Stimulated activated CD4-positive, alpha-beta T cell treated with anti-CD3 and anti-CD28 coated beads, Interleukin-12 subunit alpha, Interleukin-12 subunit beta, amount 100 ng/mL, for 48 hours (primary cell): ENCODE measurements at places on chromosomes 7 and 10.

DNA sequence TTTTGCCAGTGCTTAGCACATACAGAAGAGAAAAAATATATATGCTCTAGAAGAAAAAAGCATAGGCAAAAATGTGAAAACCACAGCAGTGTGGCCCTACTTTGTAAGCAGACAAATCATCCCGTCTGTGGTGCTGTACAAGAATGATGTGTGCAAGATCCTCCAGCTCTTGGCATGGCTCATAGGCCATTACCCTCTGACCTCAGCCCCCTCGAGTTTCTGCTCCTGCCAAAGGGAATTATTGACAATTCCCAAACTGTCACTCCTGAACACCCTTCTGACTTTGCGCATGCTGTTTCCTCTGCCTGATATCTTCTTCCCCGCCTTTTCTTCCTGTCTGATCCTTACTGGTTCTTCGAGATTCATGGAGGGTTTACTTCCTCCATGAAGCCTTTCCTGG is 27.1 kb downstream of the PLA2G12B start:
- DNase-seq, result no peak

- no peak for DNase-seq
These were observed 1.8 kb downstream of the CC2D2B start for GRCh38 chr10:95909561-95909960.

DNA sequence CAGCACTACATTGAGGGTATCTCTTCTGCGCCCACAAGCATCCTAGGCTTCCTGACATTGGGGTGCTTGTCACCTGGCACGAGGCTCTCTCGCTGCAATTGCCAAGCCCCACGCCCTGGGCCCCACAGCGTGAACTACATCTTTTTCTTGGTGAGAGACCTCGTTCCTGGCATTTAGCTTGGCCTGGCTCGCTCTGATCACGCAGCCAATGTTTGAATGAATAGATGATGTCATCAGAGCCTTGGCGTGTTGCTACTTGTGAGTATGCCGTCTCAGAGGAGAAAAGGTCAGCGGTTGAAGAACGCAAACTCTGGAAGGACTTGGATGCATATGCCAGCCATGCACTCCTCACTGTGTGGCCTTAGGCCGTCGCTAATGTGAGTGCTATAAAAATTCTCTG is 150.2 kb upstream of the AUTS2 start:
- no peak for DNase-seq

DNA sequence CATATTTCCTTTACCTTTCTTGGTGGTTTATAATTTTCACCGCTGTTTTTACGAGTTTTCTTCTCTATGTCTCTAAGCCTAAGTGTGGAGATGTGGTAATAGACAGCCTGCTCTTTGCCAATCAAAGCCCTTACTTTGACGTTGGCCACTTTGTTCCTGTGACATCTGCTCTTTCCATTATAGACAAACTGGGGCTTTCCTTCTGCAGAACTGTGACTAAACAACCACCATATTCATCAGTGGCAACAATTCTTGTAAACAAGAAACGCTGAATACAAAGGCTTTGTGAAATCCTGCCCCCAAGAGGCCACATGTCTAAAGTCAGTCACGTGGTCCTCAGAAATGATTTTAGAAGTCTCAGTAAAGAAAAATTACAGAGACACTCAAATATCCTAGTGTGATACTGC is 59.6 kb upstream of the CAPZA2 start:
- DNase-seq, result peak; percentile 17

DNA sequence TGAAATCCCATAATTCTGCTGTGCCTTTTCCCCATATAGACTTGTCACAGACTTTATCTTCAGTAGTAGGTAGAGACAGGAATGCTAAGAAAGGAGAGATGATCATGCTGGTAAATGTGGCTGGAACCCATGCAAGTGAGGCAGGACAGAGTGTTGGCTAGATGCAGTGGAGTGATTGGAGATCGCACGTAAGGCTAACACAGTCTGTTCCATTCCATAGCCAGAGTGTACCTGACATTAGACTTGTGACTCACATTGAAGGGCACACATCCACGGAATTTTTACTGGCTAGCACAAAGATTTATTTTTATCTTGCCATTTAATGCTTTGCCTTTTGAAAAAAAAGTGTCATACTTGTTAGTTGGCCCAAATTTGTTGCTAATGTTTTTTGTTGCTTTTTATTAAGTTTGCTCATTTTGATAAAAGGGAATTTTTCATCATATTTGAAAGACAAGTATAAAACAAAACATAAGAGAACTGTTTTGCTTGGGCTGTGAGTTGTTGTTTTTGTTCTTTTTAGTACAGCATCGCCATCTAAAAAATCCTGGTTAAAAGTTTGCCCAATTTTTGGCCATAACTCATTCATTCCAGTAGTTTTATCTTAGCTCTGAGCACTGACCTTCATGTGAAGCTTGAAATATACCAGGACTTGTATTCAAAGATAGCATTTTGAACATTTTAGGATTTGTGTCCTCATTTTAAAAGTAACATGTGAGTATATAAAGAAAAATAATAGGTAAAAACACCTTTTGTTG is 81.0 kb downstream of the CPED1 start:
- no peak for DNase-seq

DNA sequence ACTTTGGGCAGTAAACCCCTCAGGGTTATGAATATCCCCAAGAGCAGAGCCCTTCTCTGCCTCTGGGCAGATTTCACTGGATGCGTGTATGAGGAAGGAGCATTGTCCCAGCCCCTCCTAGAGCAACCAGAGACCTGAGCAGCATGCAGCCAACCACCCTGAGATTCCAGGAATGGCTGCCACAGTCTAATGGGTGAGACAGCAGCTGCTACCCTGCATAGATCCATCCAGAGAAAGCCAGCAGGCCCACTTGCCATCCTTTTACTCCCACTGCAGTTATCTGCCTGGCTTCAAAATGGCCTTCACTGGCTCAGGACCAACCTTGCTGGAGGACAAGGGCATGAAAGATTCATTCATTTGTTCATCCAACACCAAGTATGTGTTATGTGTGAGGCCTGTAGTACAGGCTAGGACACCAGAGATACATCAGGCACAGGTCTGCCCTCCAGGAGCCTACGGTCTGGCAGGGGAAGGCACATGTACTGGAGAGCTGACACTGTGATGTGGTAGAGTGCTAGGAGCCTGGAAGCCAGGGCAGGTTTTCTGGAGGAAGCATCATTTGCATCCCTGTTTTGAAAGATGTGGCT is 26.2 kb upstream of the C10orf105 start:
- DNase-seq, result no peak
